ENCODE measurements at places on chromosomes 11 and 22. TPM values are rescaled to one million over a fixed set of nuclear protein-coding genes. Genes with fewer than 3 reads are reported as not detected.

Gene CRACR2B
- total RNA-seq = 15.6 TPM

GRCh38 chr11:76801736-76802135 is 18.6 kb downstream of the TSKU start:
- no peak for DNase-seq
- peaks cover 18% of the 10 kb centered on the region for H3K4me1 ChIP-seq
- no peak overlapping the region for H3K27ac ChIP-seq
- H3K27me3 ChIP-seq = no peaks in the 10 kb centered on the region
- H3K36me3 ChIP-seq = no peaks in the 10 kb centered on the region

- no peaks in the 10 kb centered on the region for H3K27me3 ChIP-seq
- H3K27ac ChIP-seq = no peak overlapping the region
- H3K4me3 ChIP-seq = no peak overlapping the region
- no peaks in the 10 kb centered on the region for H3K4me1 ChIP-seq
- no peak for DNase-seq
Measured at GRCh38 chr22:27135031-27135981, 477.9 kb downstream of the MIAT start.

- no peak within 1 kb of the TSS for H3K4me3 ChIP-seq
- no peak within 1 kb of the TSS for H3K27ac ChIP-seq
- no peaks in the 10 kb centered on the region for H3K27me3 ChIP-seq
- H3K4me1 ChIP-seq = peaks cover 19% of the 10 kb centered on the region
- DNase-seq = peak; percentile 40
Measured at GRCh38 chr11:125945797-125946520, at the start of gene VSIG10L2. TSS of gene VSIG10L2 (plus strand) at chr11:125946044. CDS start at chr11:125946056, 12 bp downstream.

DNA sequence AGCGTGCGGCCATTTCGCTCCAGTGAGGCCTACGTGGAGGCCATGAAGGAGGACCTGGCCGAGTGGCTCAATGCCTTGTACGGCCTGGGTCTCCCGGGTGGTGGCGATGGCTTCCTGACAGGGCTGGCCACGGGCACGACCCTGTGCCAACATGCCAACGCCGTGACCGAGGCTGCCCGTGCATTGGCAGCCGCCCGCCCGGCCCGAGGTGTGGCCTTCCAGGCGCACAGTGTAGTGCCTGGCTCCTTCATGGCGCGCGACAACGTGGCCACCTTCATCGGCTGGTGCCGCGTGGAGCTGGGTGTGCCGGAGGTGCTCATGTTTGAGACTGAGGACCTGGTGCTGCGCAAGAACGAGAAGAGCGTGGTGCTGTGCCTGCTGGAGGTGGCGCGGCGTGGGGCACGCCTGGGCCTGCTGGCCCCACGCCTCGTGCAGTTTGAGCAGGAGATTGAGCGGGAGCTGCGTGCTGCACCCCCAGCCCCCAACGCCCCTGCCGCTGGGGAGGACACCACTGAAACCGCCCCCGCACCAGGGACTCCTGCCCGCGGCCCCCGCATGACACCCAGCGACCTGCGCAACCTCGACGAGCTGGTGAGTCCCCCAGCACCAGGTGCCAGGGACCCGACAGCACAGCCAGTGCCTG is 1.8 kb downstream of the GAS2L1 start:
- peak overlapping the region; percentile 81 for H3K4me3 ChIP-seq
- H3K4me1 ChIP-seq = peaks cover 62% of the 10 kb centered on the region
- no peak for DNase-seq
- H3K27ac ChIP-seq = peak overlapping the region; percentile 89
- no peaks in the 10 kb centered on the region for H3K27me3 ChIP-seq
- H3K36me3 ChIP-seq = peaks cover 9% of the 10 kb centered on the region

DNA sequence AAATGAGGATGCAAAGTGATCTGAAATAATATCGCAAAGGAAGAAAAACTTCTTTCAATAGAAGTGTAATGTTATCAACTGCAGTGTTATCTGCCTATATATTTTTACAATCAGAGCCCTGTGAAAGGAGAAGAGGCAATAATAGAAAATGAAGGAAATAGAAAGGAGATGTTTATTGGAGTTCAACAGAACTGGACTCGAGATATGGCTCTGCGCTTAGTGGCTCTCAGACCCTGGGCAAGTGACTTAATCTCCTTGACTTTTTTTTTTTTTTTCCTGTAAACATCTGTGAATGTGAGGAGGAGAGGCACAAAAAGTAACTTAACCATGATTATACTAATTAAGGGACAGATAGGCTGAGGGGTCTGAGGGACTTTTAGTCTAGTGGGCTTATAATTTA is 18.9 kb downstream of the CNTF start:
- no peak for DNase-seq
- no peak overlapping the region for H3K27ac ChIP-seq
- H3K36me3 ChIP-seq = no peaks in the 10 kb centered on the region
- no peaks in the 10 kb centered on the region for H3K27me3 ChIP-seq

DNA sequence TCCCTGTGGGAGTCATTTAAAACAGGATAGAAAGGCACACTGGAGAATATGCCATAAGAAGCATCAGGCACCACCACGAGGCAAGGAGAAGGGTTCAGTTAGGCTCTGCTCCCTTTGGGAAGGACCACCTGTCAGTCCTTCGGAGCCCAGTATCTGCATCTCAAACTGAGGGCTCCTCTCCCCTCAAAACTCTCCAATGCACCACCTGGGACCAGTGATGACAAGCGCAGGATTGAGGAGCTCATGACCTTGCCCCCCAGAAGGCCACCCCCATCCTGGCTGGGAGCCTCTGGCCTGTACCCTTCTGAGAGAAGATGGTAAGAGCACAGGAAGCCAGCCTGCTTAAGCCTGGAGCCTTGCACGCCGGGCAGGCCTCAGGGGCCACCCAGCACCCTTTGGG is 39.4 kb downstream of the OPCML start:
- no peak for DNase-seq
- no peaks in the 10 kb centered on the region for H3K4me1 ChIP-seq
- H3K27ac ChIP-seq = no peak overlapping the region
- H3K4me3 ChIP-seq = no peak overlapping the region

- no peaks in the 10 kb centered on the region for H3K4me1 ChIP-seq
- H3K36me3 ChIP-seq = no peaks in the 10 kb centered on the region
- H3K4me3 ChIP-seq = no peak overlapping the region
- no peak for DNase-seq
- no peak overlapping the region for H3K27ac ChIP-seq
Measured at GRCh38 chr22:35454416-35455054, 54.6 kb downstream of the MCM5 start.

- no peak overlapping the region for H3K27ac ChIP-seq
- peak; percentile 38 for DNase-seq
- H3K36me3 ChIP-seq = no peaks in the 10 kb centered on the region
- no peak overlapping the region for H3K4me3 ChIP-seq
- no peaks in the 10 kb centered on the region for H3K27me3 ChIP-seq
Measured at GRCh38 chr22:30040499-30041260, 39.6 kb upstream of the HORMAD2 start.

DNA sequence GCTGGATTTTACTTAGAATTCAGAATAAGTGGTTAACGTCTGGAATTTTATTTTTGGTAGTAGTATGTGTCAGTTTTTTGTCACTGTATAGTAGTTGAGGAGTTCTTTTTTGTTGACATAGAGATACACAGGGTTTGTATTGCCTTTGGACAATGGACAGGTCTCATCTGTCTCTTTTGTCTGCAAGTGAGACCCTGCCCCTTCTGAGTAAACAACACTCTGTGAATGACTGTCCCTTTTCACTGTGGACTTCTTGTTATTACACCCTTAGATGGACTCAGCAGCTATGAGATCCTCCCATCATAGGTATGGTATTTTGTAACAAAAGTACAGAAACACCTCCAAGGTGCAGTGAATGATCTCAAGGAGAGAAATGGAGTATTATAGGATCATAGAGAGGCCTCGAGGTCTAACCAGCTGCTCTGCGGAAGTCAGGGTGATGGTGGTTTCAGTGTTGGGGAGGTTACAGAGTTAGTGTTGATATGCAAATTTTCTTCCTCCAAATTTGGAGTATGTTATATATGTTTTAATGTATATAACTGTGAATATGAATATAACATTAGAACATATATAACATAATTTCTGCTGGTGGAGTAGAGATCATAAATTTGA is 7.8 kb downstream of the PPP6R3 start:
- no peak overlapping the region for H3K4me3 ChIP-seq
- no peak for DNase-seq
- no peaks in the 10 kb centered on the region for H3K27me3 ChIP-seq

DNA sequence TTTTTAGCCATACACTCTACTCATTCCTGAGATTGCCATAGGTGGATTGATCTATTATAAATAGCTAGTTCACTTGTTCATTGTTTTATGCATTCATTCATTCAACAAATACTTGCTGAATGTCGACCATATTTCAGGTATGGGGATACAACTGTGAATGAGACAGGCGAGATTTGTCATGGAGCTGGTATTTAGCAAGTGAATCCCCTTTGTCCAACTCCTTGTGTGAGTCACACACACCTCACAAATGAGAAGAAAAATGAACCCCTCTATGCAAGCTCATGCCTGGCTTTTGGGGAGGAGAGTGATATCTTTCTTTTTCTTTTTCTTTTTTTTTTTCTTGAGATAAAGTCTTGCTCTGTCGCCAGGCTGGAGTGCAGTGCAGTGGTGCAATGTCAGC is 1.8 kb upstream of the AMPD3 start:
- no peak for DNase-seq
- H3K27me3 ChIP-seq = no peaks in the 10 kb centered on the region
- H3K36me3 ChIP-seq = no peaks in the 10 kb centered on the region
- no peaks in the 10 kb centered on the region for H3K4me1 ChIP-seq
- no peak overlapping the region for H3K4me3 ChIP-seq
- H3K27ac ChIP-seq = no peak overlapping the region

DNA sequence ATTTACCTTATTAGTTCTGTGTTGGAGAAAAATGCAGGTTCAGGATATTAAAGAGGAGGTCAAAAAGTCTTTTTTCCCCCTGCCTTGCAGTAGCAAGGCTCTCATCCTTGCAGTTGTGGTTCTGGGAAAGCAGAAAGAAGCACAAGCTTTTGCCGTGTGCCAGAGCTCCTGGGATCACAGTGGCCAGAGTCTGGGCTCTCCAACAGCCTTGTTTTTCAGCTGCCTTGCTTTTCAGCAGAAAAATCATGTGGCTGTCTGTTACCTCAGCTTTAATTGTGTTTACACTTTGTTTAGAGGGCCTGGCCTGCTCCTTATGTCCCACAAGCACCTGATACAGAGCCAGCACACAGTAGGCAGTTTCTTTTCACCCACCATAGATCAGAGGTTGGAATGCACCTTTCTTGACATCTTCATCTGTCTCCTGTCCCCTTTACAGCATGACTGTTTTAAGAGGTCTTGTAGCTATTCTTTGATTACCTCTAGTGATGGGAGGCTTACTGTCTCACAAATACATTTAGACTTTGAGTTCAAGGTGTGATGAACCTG is 67.5 kb downstream of the TEAD1 start:
- H3K27ac ChIP-seq = no peak overlapping the region
- no peak for DNase-seq
- H3K4me1 ChIP-seq = peaks cover 33% of the 10 kb centered on the region
- H3K36me3 ChIP-seq = no peaks in the 10 kb centered on the region
- H3K27me3 ChIP-seq = no peaks in the 10 kb centered on the region
- no peak overlapping the region for H3K4me3 ChIP-seq

- no peak for DNase-seq
- no peak overlapping the region for H3K27ac ChIP-seq
- no peak overlapping the region for H3K4me3 ChIP-seq
Measured at GRCh38 chr11:102940714-102941588, 14.6 kb downstream of the MMP13 start.

DNA sequence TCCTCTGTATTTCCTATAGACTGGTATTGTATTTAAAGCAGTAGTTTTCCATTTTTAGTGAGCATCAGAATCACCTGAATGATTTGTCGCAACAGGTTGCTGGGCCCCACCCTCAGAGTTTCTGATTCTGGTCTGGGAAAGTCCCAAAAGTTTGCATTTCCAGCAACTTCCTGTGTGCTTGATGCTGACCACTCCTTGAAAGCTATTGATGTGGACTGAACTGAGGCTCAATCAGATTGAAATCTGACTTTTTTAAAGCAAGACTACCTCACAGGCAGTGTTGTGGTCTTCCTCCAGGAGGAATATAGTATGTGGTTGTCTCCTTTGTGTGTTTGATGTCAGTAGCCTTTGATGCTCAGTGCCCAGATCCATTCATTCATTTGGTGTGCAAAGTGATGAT is 17.2 kb upstream of the MPZL2 start:
- no peak overlapping the region for H3K27ac ChIP-seq
- H3K4me3 ChIP-seq = no peak overlapping the region
- no peaks in the 10 kb centered on the region for H3K36me3 ChIP-seq

Gene KCNJ1
- total RNA-seq = not detected

GRCh38 chr22:36467042-36467810 is 14.2 kb downstream of the TXN2 start:
- no peaks in the 10 kb centered on the region for H3K4me1 ChIP-seq
- no peaks in the 10 kb centered on the region for H3K27me3 ChIP-seq
- H3K4me3 ChIP-seq = no peak overlapping the region
- H3K27ac ChIP-seq = peak overlapping the region; percentile 94
- no peak for DNase-seq

- H3K27ac ChIP-seq = no peak overlapping the region
- DNase-seq = no peak
- H3K36me3 ChIP-seq = no peaks in the 10 kb centered on the region
- H3K4me3 ChIP-seq = no peak overlapping the region
Measured at GRCh38 chr22:20927940-20928572, 10.8 kb downstream of the CRKL start.

GRCh38 chr11:57240757-57241156 is 3.7 kb upstream of the APLNR start:
- no peak overlapping the region for H3K4me3 ChIP-seq
- H3K27ac ChIP-seq = peak overlapping the region; percentile 26
- no peaks in the 10 kb centered on the region for H3K27me3 ChIP-seq
- DNase-seq = peak; percentile 57
- no peaks in the 10 kb centered on the region for H3K36me3 ChIP-seq

Gene SHANK3
- total RNA-seq = 12.3 TPM

Gene ADM2
- total RNA-seq = not detected

Gene HSPB2
- 13.0 TPM for total RNA-seq

GRCh38 chr22:43554259-43554636 is 142.4 kb downstream of the MPPED1 start:
- H3K27ac ChIP-seq = no peak overlapping the region
- no peak for DNase-seq
- H3K4me1 ChIP-seq = no peaks in the 10 kb centered on the region
- H3K36me3 ChIP-seq = no peaks in the 10 kb centered on the region
- no peaks in the 10 kb centered on the region for H3K27me3 ChIP-seq
- no peak overlapping the region for H3K4me3 ChIP-seq

DNA sequence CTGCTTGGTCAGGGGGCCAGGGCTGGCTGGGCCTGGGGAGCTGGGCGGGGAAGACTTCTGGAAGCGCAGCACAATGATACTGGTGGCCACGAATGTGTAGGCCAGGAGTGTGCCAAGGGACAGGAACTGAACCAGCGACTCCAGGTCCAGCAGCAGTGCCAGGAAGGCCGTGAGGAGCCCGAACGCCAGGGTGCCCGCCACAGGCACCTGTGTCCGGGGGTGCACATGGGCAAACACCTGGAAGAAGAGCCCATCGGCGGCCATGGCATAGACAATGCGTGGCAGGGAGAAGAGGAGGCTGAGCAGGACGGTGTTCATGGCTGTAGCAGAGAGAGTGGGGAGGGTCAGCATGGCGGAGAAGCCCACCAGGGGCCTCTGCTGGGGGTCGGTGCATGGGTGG is 2.3 kb downstream of the SLC7A4 start:
- no peak for DNase-seq
- H3K4me3 ChIP-seq = no peak overlapping the region
- no peaks in the 10 kb centered on the region for H3K4me1 ChIP-seq
- H3K27ac ChIP-seq = no peak overlapping the region
- H3K27me3 ChIP-seq = peaks cover 5% of the 10 kb centered on the region

All from right atrium auricular region (tissue), 2 donors.